Effector memory CD4-positive, alpha-beta T cell (primary cell): ENCODE measurements at places on chromosomes 1 and 21.

DNA sequence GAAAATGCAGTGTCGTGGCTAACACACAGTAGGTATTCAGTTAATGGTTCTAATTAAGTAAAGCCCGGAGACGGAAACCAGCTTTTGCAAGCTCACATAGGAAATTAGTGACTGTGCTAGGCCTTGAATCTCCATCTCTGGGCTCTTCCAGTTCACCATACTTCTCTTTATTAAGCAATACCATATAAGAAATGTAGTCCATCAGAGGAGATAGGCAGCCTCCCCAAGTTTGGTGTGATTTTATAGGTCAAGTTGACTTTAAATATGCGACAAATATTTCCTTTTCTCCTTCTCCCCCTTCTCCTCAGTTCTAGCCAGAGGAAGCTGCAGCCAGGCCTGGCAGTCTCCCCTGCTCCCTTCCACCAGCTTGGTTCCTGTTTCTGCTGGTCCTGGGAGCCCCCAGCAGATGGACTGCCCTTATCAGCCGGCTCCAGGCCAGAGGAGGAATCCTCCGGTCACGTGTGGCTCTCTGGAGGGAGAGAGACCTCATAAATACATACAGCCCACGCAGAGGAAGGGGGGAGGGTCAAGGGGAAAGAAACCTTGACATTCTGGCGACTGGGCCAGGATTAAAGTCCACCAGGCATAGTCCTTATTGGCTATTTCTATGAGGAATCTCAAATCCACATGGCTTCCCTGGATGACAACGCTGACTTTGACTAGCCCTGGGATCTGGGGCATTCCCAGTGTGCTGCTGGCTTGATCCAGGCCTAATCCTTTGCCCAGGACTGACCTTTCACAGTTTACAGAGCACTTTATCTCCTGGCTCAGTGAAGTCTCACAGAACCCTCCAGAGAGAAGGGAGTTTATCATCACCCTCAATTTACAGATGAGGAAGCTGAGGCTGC is 115.1 kb upstream of the JUN start:
- no peaks in the 10 kb centered on the region for H3K27me3 ChIP-seq
- H3K4me3 ChIP-seq = no peak overlapping the region
- H3K27ac ChIP-seq = no peak overlapping the region
- H3K36me3 ChIP-seq = no peaks in the 10 kb centered on the region
- DNase-seq = no peak
- peaks cover 5% of the 10 kb centered on the region for H3K4me1 ChIP-seq

DNA sequence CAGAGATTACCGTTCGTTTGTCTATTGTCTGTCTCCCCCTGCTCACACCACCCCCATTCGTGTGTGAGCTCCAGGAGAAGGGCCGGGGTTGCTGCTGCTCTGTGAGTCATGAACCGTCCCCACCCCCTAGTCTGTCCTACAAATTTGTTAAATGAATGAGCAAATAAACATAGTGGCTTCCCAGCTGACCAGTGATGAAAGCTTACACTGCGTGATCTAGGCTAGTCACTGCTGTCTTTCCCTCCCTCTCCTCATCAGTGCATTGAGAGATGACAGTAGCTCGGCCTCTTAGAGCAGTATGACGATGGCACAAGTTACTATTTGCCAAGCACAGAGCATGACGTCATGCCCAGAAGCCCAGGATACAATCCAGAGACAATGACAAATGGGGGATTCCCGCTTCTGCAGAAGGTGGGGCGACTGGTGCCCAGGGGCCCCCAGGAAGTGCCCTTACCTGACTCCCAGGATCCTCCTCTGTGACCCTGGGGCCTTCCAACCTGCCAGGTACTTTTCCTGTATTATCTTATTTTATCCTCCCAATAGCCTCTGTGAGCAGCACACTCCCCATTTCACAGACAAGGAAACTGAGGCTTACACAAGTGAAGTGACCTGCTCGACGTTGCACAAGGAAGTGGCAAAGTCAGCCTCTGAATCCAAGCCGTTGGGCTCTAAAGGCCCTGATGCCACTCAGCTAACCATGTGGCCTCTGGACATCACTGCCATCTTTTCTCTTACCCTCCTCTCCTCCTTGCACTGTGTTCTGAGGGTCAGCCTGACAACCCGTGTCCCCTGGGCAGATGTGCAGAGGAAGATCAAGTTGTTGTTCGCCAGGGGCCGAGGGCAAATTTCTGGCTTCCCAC is 8.6 kb upstream of the EPHA2 start:
- peaks cover 46% of the 10 kb centered on the region for H3K4me1 ChIP-seq
- no peaks in the 10 kb centered on the region for H3K27me3 ChIP-seq
- no peak for DNase-seq
- no peak overlapping the region for H3K4me3 ChIP-seq
- H3K36me3 ChIP-seq = no peaks in the 10 kb centered on the region

GRCh38 chr1:85615586-85616363 is 35.2 kb downstream of the CCN1 start:
- no peaks in the 10 kb centered on the region for H3K36me3 ChIP-seq
- no peaks in the 10 kb centered on the region for H3K27me3 ChIP-seq
- no peak overlapping the region for H3K4me3 ChIP-seq

DNA sequence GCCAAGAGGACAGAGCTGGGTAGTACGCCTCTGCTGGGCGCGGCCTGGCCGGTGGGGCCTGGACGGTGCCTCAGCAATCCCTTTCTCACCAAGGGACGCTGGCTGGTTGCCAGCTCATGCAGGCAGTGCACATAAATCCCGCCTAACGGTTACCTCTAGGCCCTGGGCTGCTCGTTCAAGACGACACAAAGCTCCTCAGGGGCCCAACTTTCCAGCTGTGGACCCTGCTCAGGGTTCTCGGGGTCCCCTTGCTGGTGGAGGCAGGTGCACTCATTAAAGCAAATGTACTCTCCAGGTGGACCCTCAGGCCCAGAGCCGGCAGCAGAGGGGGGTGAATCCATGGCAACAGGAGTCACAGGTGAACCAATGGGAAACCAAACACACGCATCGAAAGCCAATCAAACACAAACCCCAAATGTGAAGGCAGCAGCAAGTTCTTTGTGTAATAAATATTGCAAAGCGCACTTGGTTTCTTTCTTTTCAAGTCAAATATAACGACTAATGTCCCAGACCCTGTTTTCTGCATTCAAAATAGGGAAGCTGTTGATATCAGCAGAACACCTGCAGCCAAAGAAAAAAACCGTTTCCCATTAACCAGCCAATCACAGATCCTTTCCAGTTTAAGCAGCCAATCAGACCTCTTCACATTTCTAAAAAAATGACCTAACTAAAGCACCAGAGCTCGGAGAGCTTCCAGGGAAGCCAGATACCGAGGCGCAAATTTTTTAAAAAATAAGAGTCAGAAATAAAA is 26.1 kb upstream of the CLSTN1 start:
- peaks cover 4% of the 10 kb centered on the region for H3K36me3 ChIP-seq
- H3K4me3 ChIP-seq = no peak overlapping the region
- H3K4me1 ChIP-seq = no peaks in the 10 kb centered on the region
- no peak overlapping the region for H3K27ac ChIP-seq
- DNase-seq = no peak

DNA sequence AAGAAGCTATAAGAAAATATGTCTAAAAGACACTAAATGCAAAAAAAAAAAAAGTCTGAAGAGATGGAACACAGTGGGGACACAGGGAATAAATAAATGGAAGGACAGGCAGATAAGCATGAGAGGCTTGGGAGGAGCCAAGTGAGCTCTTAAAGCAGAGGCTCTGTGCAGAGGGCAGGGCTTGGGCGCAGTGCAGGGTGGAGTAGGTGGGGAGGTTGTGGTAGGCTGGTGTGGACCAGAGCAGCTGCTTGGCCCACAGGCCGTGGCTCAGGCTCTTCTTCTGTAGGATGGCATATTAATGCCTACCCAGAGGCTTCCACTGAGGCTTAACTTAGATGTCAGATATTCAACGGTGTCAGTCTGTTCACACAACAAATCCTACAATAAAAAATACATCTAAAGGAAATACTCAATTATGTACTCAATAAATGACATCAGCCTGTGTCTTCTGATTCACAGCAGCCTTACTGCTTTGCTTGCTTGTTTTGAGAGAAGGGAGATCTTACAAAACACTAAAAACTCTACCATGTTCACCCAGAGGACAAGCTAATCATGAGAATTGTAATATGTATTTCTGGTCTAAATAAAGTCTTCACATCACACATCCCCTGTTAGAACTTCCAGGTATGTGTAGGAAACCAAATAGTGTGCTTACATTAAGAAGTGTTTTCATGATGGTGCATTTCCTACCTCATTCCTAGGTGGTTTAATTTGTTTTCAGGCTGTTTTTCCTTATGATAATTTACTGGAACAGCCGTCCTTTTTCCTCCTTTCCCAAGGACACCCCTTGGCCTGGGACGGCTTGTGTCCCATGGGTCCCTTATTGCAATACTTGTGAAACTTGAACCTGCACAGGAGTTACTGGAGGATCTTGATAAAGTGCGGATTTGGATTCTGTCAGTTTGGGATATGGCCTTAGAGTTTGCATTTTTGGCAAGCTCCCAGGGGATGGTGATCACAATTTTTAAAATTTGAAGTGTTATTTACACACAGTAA is 24.9 kb downstream of the DIP2A start:
- H3K4me3 ChIP-seq = no peak overlapping the region
- H3K4me1 ChIP-seq = no peaks in the 10 kb centered on the region
- H3K36me3 ChIP-seq = peaks cover 4% of the 10 kb centered on the region
- DNase-seq = no peak
- H3K27me3 ChIP-seq = no peaks in the 10 kb centered on the region
- H3K27ac ChIP-seq = no peak overlapping the region

DNA sequence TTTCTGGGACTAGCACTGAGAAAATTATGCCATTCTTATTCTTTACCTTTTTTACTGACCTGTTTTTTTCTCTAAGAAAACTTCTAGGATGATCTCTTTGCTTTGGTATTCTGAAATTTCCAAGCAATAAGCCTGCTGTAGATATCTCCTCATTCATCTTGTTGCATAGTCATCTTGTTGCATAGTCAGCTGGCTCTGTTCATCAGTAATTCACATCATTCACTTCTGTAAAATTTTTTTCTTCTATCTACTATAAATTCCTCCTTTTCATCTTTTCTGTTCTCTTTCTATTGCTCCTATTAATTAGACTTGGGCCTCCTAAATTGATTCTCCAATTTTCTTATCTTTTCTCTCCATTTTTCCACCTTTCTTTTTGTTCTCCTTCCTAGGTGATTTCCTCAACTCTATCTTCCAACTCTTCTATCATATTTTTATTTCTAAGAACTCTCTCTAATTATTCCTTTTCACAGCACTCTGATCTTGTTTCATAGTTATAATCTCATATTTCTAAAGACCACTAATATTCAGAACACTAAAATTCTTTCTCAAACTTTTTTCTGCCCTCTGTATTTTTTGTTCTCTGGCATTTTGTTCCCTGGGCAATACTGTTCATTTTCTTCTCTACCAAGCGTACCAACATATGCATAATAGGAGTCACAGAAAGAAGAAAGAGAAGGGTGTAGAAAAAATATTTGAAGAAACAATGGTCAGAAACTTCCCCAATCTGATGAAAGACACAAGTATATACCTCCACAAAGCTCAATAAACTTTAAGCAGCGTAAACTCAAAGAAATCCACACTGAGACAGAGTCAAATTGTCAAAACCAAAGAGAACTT is 17.7 kb downstream of the TUT4 start:
- no peak overlapping the region for H3K4me3 ChIP-seq
- no peaks in the 10 kb centered on the region for H3K27me3 ChIP-seq
- no peaks in the 10 kb centered on the region for H3K4me1 ChIP-seq
- H3K36me3 ChIP-seq = no peaks in the 10 kb centered on the region

DNA sequence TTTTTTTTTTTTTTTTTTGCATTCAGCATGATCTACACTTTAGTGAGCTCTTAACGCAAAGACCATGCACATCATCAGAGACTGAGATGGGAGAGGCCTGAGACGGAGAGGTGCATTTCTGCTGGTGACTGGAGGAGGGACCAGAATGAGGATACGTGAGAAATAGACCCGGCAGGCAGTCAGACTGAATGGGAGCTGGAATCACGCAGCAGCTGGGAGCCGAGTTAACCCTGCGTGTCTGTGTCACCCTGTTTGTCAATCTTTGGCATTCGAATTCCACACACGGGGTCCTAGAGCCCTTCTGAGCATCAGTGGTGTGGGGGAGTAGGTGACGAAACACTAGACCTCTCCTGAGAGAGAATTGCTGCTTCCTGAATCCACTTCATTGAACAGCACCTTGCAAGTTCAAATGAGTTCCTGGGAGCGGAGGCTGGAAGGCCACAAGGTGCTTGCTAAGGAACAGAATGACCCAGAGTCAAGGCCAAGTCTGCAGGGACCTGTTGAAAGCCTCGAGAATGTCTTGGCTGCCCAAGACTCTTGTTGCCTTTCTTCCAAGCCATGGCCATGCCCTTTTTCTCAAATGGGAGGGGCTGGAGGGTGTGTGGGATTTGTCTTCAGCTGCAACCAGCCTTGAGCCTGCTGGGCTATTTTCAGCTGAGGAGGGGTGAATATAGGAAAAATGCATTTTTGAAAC is 123.3 kb downstream of the CNIH3 start:
- H3K36me3 ChIP-seq = no peaks in the 10 kb centered on the region
- H3K4me1 ChIP-seq = peaks cover 5% of the 10 kb centered on the region
- no peaks in the 10 kb centered on the region for H3K27me3 ChIP-seq
- no peak overlapping the region for H3K27ac ChIP-seq
- no peak for DNase-seq
- H3K4me3 ChIP-seq = no peak overlapping the region

- H3K4me3 ChIP-seq = no peak overlapping the region
- H3K36me3 ChIP-seq = no peaks in the 10 kb centered on the region
- H3K27me3 ChIP-seq = no peaks in the 10 kb centered on the region
- no peak for DNase-seq
These were observed 56.6 kb downstream of the RYR2 start for GRCh38 chr1:237098541-237098940.

DNA sequence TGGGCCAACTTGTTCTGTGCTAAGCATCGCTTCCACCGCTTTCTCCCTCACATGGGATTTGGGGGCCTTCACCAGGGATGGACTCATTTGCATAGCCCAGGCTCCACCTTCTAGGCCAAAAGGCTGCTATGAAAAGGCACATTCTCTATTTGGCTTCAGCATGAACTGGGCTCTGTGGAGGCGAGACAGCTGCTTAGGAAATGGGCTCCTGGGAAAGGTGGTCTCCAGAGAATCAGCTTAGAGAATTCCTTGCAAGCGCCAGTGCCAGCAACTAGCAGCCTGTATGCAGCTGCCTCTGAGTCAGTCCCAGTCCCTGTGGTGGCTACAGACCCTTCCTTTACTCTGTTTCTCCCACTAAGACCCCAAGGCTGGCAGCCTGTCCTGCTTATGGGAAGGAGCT is 214.5 kb downstream of the HIVEP3 start:
- no peak for DNase-seq
- no peak overlapping the region for H3K4me3 ChIP-seq
- no peak overlapping the region for H3K27ac ChIP-seq
- no peaks in the 10 kb centered on the region for H3K36me3 ChIP-seq
